Right atrium auricular region (tissue), 2 donors: ENCODE measurements at places on chromosomes 12 and 14.

- DNase-seq: no peak
Measured at GRCh38 chr12:124639122-124639806, 71.9 kb upstream of the NCOR2 start.

- no peak for DNase-seq
Measured at GRCh38 chr12:52232674-52233461, at the start of gene KRT7. TSS of gene KRT7 (plus strand) at chr12:52233243. CDS start at chr12:52233297, 54 bp downstream.

DNA sequence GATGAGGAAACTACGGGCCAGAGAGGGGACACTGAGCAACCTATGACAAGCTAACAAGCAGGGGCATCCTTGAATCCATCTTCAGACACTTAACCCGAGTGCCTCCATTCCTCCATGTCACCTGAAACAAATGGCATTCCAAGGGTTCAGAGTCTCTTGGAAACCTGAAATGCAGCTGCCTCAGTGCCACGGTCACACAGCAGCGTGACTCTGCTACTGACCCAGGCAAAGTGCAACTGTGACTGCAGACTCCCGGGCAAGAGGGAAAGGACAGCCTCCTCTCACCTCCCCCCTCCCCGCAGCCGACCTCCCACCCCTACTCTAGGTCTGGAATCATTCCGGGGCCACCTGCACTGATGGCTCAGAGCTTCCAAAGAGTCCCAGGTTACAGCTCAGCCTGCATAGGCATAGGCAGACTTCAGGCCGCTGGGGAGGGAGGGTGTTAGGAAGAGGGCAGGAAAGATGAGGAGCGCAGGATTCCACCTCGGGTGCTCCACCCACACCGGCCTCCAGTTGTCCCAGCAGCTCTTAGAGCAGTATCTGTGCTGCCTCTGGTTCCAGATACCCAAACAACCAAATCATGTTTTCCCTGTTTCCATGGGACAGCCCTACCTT, 53.2 kb downstream of the KCNK10 start:
- no peak for DNase-seq

- no peak for DNase-seq
Measured at GRCh38 chr12:3976351-3976938, 103.2 kb upstream of the PARP11 start.

- DNase-seq: no peak
Measured at GRCh38 chr12:100672075-100672592, 98.7 kb downstream of the GAS2L3 start.

- DNase-seq: no peak
Measured at GRCh38 chr14:97517566-97518234, 720.5 kb downstream of the VRK1 start.

DNA sequence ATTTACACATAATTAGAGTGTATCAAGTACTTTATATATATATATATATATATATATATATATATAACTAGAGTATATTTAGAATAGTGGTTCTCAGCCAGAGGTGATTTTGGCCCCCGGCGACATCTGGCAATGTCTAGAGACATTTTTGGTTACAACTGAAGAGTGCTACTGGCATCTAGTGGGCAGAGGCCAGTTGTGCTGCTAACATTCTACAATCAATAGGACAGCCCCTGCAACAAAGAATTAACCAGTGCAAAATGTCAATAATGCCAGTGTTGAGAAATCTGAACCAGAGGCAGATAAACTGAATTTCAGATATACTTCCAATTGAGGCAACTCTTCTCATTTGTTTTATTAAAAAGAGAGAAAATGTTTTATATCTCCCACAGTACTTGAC, 8.9 kb downstream of the GTF2A1 start:
- DNase-seq: no peak
